NCI-H526 treated with DMSO at 0.1 percent for 48 hours (cell line): ENCODE measurements at places on chromosomes 13 and 19.

DNA sequence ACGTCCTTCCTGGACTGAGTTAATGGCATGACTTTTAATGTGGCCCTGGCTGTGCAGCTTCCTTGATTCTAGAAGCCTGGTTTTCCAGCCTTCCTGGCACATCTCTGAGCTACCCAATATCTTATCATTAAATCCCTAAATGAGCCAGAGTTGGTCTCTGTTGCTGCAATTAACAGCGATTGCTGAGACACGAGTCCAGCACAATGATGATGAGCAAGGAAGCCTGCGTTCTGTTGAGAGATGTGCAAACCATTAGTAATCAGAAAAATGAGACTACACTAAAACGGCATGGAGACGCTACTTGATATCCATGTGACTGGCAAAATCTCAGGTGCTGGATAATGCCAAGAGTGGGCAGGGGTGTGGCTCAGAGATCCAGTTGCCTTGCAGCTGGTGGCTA, 26.2 kb downstream of the GPR42 start:
- no peak for DNase-seq

DNA sequence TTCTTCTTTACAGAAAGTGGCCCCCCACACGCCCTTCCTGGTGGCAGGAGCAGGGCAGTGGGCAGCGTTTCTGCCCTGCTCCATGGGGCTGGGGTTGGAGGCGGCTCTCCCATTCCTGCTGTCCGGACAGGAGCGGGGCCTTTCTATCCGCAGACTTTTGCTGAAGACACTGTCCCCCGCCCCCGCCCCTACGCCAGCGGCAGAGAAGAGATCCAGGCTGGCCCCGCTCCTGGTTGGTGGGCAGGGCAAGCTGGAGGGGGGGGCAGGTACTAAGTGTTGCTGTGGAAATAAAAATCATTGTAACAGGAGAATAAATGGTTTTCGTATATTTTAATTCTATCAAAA, 81.7 kb downstream of the ZNF429 start:
- no peak for DNase-seq

DNA sequence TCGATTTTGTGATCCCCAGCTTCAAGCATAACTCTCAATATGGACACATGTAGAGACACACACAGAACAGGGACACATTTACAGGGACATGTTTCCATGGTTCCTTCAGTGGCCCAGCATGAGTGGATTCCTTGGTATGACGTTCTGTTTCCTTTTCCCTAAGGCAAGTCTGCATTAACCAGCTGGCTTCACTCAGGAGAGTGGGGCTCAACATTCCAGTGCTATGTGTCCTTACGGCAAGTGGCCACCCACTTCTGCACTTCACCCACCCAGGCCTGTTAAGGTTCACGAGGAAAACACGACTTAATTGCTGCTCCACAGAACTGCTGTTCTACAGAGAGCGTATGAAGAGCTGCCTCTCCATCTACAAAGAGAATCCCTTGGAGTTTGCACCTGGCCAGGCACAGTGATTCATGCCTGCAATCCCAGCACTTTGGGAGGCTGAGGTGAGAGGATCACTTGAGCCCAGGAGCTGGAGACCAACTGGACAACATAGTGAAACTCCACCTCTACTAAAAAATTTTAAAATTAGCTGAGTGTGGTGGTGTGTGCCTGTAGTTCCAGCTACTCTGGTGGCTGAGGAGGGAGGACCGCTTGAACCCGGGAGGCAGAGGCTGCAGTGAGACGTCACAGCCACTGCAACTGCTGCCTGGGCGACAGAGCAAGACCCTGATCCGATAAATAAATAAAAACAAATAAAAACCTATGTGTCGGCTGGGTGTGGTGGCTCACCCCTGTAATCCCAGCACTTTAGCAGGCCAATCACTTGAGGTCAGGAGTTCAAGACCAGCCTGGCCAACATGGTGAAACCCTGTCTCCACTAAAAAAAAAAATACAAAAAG, 32.5 kb downstream of the BRD4 start:
- DNase-seq = no peak

- no peak for DNase-seq
Measured at GRCh38 chr13:97953376-97953970, at the start of gene IPO5. IPO5 (plus strand) TSS chr13:97953675; CDS start chr13:97976697, 23,022 bp downstream.

GRCh38 chr13:27442797-27443196, 7.6 kb downstream of the MTIF3 start:
- peak; percentile 84 for DNase-seq

GRCh38 chr19:35249146-35249847, 495 bp downstream of the LSR start:
- no peak for DNase-seq

DNA sequence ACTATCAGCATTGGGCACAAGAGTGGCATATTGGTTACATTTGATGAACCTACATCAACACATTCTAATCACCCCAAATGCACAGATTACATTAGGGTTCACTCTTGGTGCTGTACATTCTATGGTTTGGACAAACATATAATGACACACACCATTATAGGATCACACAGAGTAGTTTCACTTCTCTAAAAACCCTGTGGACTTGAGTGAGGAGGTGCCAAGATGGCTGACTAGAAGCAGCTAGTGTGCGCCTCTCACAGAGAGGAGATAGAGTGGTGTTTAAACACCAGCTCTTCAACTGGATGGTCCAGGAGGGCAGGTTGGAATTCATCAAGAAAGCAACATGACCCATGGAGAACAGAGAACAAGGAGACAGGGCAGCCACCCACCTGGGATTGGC, 265.6 kb downstream of the TDRD3 start:
- no peak for DNase-seq
